ENCODE measurements at places on chromosomes 1 and 21.

GRCh38 chr1:119291611-119292206 is 76.9 kb upstream of the HAO2 start:
- no peak for DNase-seq

- DNase-seq: no peak
These were observed 106.0 kb downstream of the RAVER2 start for GRCh38 chr1:64850846-64851245.

DNA sequence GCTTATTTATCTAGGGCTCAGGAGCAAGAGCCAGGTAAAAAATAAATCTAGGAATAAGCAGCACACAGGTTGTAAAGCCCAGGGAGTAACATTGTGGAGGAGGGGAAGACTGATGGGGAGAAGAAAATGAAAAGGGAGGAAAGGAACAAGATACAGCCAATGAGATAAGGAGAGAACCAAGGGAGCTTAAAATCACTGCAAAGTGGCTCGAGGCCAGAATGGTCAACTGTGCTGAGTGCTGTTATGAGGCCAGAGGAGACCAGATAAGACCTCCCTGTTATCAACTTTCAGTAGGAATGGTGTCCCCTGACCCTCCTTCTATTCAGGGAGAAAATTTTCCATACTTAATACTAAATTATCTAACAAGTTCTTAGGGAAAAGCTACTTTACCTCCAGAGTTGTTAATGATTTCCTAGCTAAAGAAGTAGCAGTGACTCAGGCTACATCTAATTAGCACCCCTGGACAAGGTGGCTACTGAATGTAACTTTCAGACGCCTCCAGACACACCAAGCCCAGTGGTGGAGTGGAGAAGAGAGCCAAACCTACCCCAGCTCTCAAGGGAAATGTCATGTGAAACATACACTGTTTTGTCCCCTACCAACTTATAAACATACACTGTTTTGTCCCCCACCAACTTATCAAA is 25.5 kb downstream of the ENAH start:
- DNase-seq: no peak

DNA sequence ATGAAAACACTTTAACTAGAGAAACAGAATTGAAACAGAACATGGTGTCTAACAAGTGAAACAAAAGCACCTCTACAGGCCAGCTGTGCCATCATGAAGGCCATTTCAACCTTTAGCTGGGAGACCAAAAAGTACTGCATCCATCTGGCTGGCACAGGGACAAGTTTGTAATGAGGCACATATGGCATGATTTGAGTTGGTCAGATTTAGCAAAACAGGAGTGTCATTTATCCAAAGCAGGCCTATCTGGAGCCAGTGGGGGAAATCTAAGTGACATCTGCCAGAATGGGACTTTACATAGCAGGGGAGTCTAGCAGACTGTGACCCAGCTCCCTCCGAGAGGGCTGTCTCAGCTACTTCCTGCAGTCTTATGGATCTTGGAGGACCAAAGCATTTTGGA is 51.9 kb downstream of the DNTTIP2 start:
- DNase-seq: no peak

DNA sequence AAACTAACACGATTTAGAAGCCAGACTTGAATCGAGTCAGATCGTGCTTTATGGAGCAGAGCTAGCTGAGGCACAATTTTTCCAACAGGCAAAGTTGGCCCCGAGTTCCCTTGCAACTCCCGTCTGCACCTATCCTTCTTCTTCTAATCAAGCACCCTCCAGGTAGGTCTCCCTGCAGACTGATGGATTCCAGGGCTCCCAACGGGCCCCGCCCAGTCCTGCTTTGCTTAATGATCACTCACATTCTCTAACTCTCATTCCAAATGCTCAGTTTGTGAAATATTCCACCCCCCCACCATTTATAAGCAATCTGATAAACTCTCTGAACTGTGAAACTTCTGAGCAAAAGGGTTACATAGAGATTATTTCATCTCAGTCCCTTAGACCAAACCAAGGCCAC is 119.6 kb downstream of the SLC30A10 start:
- no peak for DNase-seq

GRCh38 chr21:44550807-44551206 is 498 bp downstream of the KRTAP10-2 start:
- DNase-seq: no peak

GRCh38 chr1:72366466-72366865 is 84.1 kb upstream of the NEGR1 start:
- no peak for DNase-seq

DNA sequence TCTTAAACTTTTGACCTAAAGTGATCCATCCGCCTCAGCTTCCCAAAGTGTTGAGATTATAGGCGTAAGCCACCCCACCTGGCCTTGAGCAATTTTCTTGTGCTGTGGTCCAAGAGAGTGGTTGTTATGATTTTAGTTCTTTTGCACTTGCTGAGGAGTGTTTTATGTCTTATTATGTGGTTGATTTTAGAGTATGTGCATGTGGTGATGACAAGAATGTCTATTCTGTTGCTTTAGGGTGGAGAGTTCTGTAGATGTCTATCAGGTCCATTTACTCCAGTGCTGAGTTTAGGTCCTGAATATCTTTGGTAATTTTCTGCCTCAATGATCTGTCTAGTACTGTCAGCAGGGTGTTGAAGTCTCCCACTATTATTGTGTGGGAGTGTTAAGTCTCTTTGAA is 11.2 kb upstream of the S100B start:
- DNase-seq: no peak

DNA sequence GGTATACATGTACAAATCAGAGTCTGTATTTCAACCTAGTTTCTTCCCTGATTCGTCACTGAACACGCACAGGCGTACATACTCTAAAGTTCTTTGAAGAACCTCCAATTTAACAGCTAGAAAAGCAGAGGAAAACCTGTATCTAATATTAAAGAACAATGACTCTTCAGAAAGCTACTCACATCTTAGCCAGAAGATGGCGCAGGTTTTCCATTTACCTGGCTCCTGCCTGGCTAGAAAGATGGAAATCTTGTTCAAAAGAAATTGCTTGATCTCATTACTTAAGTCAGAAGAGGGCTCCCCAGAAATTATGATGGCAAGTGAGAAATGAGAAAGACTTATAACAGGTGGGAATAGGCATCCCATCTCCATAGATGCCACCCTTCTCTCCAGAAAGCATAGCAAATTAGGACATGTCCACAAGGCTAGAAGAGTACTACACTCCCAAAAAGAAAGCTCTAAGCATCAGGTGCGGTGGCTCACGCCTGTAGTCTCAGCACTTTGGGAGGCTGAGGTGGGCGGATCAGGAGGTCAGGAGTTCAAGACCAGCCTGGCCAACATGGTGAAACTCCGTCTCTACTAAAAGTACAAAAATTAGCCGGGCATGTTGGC is 19.0 kb upstream of the L1TD1 start:
- no peak for DNase-seq

DNA sequence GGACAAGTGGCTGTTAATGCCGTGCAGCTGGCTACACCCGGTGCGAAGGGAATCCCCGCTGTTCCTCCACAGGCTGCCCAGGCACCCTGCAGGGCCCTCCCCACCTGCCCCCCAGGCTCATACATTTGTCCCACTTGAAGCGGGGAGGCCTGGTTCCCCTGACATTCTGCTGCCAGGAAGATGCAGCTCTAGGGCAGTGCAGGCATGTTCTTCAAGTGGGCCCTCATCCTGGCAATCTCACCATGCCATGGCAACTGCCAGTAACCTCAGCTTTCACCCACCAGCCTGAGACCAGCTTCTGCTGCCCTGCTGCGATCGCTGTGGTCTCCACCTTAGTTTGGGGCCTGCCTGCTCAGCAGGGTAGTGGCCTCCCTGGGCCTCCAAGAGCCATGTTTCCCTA is 151.9 kb upstream of the COL6A1 start:
- DNase-seq: no peak

- no peak for DNase-seq
These were observed 53.1 kb downstream of the VANGL2 start for GRCh38 chr1:160453443-160453842.

- no peak for DNase-seq
These were observed 111.4 kb downstream of the CACHD1 start for GRCh38 chr1:64581135-64581842.

Data from aorta (tissue), 5 donors.